Effector memory CD4-positive, alpha-beta T cell (primary cell): ENCODE measurements at places on chromosomes 5 and 9.

DNA sequence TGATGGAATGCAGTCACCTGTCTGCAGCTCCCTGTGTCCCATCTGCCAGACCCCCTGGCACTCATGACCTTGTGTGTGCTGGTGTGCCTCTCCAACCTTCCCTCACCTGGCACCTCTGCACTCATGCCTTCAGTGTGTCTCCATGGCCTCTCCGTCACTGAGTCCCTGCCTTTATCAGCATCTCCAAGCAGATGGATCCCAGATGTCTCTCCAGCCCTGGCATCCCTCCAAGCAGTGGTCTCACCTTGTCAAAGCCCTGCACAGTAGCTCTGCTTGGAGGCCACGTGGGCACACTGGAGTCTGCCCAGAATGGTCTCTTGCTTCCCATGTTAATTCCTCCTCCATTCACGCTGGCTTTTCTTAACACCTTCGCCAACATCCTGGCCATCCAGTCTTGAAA is 84.8 kb downstream of the DAP start:
- DNase-seq = no peak

DNA sequence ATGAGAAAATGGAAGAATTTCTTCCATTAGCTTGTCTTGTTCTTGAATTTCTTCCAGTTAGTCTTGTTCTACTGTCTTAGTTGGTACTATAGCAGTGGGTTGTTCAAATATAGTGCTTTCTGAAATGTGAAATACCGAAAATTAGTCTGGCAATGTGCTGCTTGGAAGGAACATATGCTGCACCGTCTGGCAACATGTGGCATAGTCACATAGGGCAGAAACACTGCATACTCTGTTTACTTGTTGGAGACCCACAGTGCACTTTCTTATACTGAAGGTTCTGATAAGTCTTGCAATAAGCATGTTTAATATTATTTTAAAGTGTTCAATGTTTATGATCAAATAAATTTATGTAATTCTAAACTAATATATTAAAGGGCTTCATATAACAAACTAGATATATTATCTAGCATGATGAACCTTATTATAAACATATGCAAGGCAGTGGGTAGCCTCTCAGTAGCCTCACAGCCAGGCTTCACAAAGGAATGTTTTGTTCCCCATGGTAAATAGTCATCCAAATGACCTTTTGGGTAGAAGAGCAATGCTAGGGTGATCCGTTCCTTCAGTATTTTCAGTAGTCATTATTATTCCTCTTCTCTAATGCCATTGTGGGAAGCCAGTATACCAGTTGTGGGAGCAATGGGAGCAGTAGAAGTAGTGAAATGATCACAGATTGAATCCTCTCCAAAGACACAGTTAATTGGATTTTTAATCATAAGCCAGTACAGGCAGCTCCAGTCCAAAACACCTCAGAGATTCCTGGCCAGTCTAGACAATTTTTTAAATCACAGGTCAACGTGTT is 1106.7 kb downstream of the DTWD2 start:
- DNase-seq = no peak

DNA sequence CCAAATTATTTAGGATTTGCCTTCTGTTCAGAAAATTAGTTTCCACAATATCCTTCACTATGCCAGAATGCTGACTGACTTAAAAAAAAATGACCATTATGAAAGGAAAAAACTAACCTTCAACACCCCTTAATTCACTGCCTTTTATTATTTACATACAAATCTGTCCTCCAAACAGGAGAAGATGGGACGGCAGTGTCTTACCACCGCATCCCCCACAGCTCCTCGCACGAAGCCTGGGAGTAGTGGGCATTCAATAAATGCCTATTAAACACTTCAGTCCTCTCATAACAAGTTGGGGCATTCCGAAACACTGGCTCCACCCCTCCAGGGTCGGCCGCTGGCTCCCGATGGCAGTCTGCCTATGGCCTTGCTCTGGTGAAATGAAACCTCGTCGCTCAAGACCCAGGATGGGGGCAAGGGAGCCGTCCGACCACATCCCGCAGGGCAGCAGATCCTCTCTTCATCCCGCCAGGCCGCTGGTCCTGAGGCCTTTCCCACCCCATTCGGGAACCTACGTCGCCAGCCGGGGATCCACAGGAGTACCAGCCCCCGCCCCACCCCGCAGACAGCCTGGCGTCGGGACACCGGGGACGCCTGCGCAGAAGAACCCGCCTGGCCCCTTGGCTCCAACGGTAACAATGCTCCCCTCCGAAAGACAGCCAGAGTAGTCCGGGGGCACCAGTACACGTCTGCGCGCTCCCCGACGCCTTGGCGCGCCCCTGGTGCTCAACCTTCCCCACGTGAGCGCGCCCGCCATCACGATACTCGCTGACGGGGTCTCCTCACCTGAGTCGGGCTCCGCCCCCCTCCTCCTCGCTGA is 613 bp downstream of the ZBTB5 start:
- DNase-seq = peak; percentile 52

- no peak for DNase-seq
Observed at GRCh38 chr9:105993921-105994715, 299.8 kb downstream of the TMEM38B start.

- DNase-seq = no peak
Observed at GRCh38 chr5:96350678-96351077, 82.4 kb downstream of the PCSK1 start.

- DNase-seq = no peak
Observed at GRCh38 chr9:132849185-132849706, 28.8 kb downstream of the AK8 start.

DNA sequence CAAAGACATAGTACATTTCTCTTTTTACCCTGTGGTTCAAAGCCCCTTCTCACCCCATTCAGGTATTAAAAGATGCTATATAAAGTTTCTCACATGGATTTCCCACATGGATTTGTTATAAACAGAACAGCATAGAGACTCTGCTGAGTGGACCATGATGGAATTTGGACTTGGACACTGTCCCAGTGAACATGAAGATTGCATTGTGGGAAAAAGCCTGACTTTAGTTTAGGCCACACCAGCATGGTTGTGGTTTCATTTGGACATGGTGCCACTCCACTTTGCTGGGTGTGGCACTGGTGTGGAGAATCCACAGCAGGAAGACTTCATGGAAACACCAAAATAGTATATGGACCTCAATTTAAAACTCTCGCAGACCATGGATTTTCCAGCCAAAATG is 124.6 kb downstream of the ARHGAP26 start:
- no peak for DNase-seq

DNA sequence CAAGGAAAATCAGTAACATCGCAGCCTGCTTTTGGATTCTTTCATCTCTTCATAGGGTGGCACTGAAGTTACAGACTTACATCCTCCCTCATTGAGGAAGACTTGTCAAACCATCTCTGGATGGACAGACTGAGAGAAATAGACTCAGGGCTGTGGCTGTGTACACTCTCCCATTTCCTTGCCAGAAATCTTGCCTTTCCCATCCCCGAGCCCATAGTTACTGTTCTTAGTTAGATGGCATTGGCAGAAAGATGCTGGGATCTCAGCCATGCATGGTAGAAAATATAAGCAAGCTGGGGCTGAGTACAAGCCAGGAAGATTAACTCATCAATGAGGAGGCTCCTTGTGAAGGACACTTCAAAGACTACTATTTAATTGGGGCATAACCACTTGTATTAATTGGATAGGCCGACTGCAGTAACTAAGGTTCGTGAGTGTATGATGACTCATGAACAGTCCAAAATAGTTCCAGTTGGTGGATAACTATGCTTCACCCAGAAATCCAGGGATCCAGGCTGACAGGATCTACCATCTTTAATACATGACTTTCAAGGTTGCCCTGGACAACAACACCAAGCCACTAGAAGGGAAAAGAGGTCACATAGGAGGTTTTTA is 137.9 kb downstream of the TMEM38B start:
- DNase-seq = no peak

- DNase-seq = no peak
Observed at GRCh38 chr5:55226027-55226933, 835 bp downstream of the MCIDAS start.

DNA sequence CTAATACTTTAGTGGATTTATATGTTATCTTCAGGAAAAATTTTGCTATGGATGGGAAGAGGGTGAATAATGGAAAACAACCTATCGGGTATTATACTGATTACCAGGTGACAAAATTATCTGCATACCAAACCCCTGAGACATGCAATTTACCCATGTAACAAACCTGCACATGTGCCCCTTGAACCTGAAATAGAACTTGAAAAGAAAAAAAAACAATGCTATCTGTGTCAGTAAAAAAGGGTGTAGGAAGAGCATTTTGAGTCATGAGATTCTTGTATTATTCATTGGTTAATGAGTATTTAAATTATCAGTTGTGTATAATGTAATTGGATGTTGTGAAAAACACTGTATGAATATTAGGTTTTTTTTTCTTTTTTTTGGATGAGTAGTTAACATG is 75.4 kb downstream of the PRR16 start:
- no peak for DNase-seq

- DNase-seq = no peak
Observed at GRCh38 chr5:153086486-153086885, 404.0 kb upstream of the GRIA1 start.

DNA sequence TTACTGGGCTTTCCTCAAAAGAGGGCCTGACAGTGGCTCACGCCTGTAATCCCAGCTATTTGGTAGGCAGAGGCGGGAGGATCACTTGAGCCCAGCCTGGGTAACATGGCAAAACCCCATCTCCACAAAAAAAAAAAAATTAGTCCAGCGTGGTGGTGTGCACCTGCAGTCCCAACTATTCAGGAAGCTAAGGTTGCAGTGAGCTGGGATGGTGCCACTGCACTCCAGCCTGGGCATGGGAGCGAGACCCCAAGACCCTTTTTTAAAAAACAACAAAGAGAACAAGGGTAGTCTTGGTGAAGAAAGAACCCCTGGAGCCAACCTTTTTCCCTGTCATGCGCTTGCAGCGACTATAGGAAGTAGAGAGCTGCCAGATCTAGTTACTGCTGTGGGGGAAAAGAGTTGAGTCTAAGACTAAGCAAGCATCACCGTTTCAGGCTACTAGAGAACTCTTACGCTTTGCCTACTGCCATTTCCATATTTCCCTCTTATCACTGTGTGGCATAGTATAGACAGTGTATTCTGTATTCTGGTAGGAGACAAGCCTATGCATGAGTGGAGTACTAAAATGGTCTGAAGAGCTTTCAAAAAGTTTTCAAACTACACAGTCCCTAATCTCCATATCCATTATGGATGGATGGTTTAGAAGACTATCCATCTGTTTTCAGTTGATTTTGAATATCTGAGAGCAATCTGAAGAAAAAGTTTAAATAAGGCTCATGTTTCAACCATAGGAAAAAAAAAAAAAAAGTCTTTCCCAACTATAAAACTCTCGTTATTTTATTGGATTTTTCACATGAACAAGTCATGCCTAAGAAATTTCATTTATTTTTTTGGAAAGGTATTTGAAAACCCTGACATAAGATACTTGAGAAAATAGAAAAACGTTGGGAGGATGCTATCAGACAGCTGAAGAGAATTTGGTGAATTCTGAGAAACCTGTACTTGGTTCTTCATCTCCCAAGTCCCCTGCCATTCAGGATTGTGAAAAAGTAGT is 2.6 kb downstream of the C9orf40 start:
- no peak for DNase-seq

GRCh38 chr5:17482790-17483189 is 15.2 kb upstream of the TAF11L2 start:
- no peak for DNase-seq

DNA sequence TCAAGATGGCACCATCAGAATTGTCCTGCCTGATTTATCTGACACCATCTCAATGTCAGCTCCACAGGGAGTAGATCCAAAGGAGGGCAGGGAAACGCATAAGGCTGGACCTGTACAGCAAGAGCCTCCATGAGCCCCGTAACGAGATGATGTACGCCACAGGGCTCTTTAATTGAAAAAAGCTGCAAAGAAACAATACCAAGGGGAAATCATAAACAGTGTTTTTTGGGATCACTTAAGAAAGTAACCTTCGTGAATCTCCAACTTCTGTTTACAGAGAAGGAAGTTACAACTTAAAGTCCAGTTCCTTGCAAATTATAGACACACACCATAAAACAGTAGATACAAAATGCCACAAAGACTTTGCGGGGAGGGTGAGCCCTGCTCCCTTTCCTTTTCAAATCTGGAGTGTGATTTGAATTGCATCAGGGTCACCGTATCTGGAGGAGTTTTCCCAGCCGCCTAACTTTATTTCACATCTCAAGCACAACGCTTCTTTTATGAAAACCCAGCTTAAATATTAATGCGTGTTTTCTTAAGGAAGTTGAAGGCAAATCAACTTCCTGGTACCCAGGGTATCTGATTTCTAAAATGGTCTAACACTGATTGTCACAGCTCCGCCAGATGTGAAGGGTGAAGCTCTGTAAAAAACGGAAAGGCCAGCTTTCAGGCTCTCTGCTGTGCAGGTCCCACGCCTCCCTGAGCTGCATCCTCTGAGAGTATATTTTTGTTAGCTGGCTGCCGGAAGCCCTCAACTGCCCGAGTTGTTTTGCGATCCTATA is 88.9 kb downstream of the EBF1 start:
- DNase-seq = no peak

- DNase-seq = no peak
Observed at GRCh38 chr9:133991964-133992779, at the start of gene VAV2. Gene VAV2, minus strand, starts transcription at chr9:133992324. Its CDS starts 46 bp downstream, at chr9:133992278.
